ENCODE measurements at places on chromosomes 7 and 10.

DNA sequence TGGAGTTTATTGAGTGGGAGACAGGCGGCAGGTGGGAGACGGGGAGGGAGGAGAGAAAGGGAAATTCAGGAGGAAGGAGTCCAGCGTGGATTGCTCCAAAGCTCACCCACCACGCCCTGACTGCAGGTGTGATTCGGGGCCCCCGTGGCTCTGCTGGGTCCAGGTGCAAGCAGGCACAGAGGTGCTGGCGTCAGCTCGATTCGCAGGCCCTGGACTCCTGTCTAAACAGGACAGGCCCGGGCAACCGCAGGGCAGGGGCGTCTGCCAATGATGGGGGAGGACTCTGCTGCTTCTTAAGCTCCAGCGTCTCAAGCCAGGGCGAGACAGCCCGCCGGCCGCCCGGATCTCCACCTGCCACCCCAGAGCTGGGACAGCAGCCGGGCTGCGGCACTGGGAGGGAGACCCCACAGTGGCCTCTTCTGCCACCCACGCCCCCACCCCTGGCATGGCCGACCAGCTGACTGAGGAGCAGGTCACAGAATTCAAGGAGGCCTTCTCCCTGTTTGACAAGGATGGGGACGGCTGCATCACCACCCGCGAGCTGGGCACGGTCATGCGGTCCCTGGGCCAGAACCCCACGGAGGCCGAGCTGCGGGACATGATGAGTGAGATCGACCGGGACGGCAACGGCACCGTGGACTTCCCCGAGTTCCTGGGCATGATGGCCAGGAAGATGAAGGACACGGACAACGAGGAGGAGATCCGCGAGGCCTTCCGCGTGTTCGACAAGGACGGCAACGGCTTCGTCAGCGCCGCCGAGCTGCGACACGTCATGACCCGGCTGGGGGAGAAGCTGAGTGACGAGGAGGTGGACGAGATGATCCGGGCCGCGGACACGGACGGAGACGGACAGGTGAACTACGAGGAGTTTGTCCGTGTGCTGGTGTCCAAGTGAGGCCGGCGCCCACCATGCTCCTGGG is at the start of gene CALML3:
Gene CALML3 (plus strand): TSS at position 321 of the 920 bp plus-strand sequence. CDS start 125 bp downstream, at position 446.
- DNase-seq = no peak

DNA sequence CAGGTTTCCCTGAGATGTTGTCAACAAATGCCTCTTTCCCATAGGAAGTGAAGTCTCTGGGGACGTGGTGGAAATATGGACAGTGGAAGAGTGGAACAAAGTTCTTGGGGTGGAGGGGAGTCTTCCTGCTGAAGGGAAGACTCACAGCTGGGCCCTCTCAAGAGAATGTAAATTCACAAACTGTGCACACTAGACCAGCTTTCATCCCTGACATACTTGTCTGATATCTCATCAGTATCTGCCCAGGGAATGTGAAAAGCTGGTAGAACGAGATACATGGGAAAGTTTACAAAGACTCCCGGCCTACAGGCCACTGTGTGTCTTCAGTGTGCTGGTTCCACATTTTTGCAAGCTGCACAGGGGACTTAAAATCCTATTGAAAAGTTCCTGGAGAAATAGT is 16.7 kb upstream of the CCDC3 start:
- no peak for DNase-seq

DNA sequence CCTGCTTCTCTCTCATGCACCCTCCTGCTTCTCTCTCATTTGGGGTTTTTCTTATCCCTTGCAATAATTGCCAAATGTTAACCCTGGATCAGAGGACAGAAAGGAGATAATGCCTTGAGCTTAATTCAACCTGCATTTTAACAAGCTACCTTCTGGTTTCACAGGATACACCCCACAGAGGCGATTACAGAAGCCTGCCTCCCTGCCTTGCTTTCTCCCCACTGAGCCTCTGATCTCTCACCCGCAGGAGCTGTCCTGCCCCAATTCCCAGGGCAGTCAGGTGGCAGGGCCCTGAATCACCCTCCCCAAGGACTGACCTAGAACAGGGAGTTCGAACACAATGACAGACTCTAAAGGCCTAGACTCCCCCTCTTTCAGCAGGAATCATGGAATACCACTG is 959.5 kb downstream of the GRID1 start:
- no peak for DNase-seq

- peak; percentile 83 for DNase-seq
Measured at GRCh38 chr10:58856508-58857240, 319.8 kb upstream of the PHYHIPL start.

GRCh38 chr7:143516981-143517380 is 39.3 kb downstream of the TAS2R41 start:
- no peak for DNase-seq

GRCh38 chr7:136130511-136131303 is 153.5 kb upstream of the MTPN start:
- DNase-seq = no peak

DNA sequence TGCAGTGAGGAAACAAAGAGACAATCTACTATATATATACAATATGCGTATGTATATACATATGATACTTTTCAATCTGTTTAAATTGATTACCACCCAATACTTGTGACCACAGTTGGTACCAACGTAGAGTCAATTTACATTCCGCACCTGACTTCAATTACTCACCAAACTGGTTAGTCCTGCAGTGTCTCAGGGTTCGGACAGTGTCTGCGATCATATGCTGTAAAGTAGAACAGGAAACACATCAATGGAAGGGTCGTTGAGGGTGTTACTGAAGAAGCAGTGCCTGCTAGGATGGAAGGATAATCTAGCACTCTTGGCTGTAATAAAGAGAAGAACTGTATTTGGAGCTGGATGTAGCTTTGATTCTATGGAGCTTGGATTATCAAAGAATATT is 179.7 kb upstream of the CDCA7L start:
- no peak for DNase-seq

DNA sequence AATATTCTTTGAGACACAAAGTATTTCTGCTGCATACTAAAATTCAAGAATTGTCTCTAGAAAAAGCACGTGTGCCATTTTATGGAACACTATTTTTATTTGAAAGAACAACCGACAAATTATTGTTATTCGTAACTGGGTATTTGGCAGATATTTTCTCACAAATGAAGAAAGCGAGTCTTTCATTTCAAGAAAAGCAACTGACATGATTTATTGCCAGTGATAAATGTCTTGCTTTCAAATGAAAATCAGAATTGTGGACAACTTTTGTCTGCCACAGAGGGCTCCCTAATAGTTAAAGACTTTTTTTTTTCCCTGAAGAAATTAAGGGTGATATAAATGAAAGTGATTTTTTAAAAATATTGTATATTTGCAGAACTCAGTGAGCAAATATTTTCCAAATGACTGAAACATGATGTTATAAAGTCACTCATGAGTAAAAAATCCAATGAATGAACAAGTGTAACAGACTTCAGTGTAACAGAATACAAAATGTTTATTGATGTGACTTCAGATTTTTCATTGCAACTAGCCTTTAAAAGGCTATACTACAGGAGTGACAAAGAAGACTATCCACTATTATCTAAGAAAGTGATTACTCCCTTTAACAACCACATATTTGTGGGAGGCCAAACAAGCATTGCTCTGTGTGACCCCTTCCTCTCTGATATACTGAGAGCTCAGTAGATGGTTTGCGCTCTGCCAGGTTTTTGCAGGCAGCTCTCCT is 49.0 kb upstream of the SEMA3E start:
- DNase-seq = no peak

DNA sequence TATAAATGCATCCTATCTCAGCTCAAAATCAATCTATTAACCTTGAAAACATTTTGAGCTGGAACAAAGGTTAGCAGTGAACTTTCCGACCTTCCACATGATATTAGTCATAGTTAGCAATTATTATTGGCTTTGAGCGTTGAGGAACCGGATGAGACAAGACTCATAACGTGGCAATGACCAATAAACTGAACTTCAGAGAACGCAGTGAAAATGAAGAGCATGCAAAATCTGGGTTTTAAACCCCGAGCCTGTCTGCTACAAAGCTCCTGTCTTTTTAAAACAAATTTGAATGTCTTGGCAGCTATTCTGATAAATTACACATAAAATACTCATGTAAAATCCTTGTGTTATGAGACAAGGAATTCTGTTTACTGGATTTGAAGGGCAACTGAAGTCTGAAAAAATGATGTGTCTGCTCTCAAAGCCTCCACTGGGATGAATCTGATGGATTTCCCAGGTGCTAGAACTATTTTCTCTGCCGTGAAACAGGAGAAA is 74.7 kb upstream of the ITGB1 start:
- DNase-seq = peak; percentile 36

GRCh38 chr10:10797513-10797912 is 220.2 kb upstream of the CELF2 start:
- DNase-seq = no peak

- no peak for DNase-seq
Measured at GRCh38 chr10:5550621-5551530, 26.1 kb downstream of the CALML3 start.

DNA sequence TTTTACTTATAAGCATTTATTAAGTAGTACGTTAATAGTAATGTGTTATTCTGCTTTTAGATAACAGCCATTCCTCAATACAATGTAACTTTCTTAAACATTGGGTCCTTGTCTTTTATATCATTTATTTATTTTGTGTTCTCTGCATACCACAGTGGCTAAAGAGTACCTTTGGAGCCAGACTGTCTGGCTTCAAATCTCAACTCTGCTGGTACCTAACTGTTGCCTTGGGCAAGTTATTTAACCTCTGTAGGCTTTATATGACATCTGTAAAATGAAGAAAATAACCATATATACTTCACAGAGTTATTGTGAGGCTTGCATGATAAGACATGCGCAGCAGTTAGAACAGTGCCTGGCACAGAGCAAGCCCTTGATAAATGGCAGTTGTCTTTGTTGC is 397.6 kb downstream of the MDFIC start:
- no peak for DNase-seq

GRCh38 chr7:92781117-92781720 is 55.2 kb downstream of the CDK6 start:
- DNase-seq = no peak

DNA sequence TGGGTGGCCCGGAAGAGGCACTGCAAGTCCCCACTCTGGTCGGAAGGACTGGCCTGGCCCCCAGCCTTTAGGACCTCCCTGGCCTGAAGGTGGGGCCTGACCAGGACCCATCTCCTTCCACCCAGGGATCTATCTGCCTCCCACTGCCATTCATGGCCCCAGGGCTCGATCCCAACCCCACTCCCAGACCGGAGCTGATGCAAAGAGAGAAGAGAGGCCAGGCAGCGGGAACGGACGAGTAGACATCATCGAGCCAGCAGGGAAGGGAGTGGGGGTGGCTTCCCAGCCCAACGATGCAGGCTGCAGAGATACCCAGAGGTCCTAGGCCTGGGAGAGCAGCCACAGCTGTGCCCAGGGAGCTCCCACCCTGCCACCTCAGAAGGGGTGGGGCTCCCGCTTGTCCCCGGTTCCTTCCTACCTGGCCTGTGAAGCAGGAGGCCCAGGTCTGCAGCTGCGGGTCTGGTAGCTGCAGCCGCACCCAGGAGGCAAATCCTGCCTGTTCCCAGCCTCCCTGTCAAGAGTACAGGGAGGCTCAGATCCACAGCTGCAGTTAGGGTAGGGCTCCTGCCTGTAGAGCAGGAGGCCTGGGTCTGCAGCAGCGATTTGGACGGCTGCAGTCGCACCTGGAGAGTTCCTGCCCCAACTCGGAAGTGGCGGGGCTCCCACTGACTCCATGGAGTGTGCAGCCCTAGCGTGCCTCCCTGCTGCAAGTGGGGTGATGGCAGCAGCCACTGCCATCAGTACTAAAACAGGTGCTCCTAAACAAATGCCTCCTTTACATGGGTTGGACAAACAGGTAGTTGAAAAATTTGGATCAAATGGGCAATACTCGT is 1151.0 kb upstream of the PHF14 start:
- no peak for DNase-seq

DNA sequence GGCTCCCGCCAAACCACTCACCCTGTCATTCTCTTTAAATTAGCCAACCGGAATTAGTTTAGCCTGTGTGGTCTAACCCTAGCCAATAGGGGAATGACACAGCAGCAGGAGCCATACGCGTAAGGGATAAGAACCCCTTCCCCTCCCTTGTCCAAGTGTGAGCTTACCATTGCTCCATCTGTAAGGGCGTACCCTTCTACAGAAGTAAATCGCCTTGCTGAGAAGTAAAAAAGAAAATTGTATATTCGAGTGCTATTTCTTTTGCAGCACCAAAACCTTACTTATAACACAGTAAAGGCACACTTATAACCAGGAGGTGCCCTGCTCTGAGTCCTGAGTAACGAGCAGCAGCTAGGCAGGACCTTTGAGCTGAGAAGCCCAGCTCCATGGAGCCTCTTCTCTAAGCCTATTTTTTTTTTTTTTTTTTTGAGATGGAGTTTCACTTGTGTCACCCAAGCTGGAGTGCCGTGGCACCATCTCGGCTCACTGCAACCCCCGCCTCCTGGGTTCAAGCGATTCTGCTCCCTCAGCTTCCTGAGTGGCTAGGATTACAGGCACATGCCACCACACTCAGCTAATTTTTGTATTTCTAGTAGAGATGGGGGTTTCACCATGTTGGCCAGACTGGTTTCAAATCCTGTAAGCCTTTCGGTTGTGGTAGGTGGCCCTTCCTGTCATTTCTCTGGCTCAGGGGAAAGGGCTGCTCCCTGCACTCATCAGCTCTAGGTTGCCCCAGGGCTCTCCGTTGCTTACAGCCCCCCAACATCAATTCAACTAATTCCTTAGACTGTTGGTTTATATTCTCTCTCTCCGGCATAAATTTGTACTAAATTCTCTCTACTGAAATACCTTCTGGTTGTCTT is 73.3 kb downstream of the NSUN6 start:
- DNase-seq = no peak

DNA sequence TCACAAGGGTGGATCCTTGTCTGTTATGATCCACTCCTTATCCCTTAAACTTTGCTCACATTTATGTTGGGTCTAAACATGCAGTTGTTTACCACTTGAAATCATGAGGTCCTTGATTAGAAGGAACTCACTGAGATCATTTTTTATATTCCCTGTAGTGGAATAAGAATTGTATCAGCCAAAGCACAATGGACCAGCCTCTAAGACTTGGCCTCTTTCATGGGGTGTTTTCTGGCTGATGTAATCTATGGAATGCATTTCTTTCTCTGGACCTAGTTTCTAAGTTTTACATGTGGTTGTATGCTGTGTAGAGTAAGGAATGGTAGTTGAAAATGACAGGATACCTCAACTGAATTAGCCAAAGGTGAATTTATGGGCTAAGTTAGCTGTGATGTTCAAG is 376.6 kb downstream of the SORCS3 start:
- DNase-seq = peak; percentile 11

DNA sequence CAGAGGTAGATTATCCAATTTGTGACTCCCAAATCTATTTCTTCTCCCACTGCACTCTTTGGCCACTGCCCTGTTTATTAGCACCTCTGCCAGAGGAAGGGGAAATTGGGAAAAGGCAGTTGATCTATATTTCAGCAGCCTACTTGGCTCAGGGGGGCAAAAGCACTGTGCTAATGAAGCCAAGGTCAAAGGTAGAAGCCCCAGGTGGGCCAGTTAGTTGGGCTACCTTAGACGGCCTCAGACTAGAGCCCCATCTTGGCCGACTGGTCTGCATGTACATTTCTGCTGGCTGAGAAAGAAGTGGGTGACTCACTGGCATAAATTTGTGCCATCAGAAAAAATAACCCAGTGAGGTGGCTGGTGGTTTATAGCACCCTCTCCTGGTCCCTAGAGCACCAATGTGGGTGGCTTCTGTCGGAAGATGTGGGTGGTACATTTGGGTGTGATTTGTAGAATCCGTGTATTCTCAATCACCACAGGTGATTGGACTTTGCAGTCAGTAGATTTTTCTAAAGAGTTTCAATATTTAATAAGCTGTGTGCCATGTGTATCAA is 293.3 kb upstream of the MKI67 start:
- no peak for DNase-seq

Data from astrocyte of the cerebellum (primary cell).